ENCODE measurements at places on chromosomes 5 and 9.
A peak's percentile ranks its signal among the peaks of the same experiment; 100 is the strongest.

DNA sequence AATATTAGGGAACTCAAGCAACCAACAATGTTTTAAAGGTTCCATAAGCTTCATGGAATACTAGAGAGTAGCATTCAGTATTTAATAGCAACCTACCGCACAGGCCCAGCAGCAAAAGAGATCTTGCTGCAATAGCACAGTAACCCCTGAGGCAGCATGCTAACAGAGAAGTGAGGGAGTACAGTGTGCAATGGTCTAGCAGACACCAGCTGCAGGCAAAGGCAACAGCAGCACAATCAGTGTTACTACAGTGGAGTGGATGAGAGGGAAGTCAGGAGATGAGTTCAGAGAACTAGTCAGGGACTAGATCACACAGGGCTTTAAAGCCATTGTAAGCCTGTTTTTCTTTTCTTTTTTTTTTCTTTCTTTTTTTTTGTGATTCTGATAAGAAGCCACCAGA is 2.8 kb downstream of the TICAM2 start:
- no peak for DNase-seq

GRCh38 chr9:12784461-12785259 is 9.8 kb downstream of the LURAP1L start:
- DNase-seq = peak; percentile 64

- DNase-seq = no peak
These were observed 612.1 kb upstream of the SEMA6A start for GRCh38 chr5:117186751-117187150.

- no peak for DNase-seq
These were observed 36.7 kb upstream of the SLC36A2 start for GRCh38 chr5:151384106-151384505.

DNA sequence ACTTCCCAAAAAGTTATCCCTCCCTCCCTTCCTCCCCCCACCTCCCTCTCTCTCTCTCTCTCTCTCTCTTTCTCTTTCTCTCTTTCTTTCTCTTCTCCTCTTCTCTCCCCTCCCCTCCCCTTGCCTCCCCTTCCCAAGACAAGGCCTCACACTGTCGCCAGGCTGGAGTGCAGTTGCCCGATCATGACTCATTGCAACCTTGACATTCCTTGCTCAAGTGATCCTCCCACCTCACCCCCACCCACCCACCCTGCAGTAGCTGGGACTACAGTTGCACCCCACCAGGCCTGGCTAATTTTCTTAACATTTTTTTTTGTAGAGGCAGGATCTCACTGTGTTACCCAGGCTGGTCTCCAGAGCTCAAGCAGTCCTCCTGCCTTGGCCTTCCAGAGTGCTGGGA is 32.8 kb downstream of the VPS13A start:
- DNase-seq = no peak

- no peak for DNase-seq
These were observed 154.7 kb downstream of the FAM114A2 start for GRCh38 chr5:153883854-153884611.

- no peak for DNase-seq
These were observed 432.6 kb downstream of the CYLC2 start for GRCh38 chr9:103427696-103428095.

DNA sequence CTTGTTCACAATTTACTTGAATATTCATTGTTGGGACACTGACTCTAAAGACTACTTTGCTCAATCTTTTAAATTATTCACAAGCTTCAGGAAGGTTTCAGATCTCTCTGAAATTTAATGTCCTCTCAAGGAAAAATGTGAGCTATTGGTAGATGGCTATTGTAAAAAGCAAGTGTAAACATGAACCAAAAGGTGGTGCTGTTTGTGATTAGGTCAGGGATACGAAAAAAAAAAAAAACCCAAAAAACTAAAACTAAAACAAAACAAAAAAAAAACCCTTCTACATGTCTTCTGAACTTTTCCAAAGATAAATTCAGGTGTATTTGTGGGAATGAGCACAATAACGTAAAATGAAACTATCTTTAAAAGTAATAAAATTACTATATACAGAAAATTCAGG is 193.8 kb downstream of the SLF1 start:
- no peak for DNase-seq
